Stimulated activated CD4-positive, alpha-beta T cell treated with anti-CD3 and anti-CD28 coated beads, TNF-alpha, amount 100 ng/mL, for 24 hours (primary cell): ENCODE measurements at places on chromosomes 7 and 10.

GRCh38 chr7:138750901-138751464 is 46.8 kb upstream of the TMEM213 start:
- no peak for DNase-seq

DNA sequence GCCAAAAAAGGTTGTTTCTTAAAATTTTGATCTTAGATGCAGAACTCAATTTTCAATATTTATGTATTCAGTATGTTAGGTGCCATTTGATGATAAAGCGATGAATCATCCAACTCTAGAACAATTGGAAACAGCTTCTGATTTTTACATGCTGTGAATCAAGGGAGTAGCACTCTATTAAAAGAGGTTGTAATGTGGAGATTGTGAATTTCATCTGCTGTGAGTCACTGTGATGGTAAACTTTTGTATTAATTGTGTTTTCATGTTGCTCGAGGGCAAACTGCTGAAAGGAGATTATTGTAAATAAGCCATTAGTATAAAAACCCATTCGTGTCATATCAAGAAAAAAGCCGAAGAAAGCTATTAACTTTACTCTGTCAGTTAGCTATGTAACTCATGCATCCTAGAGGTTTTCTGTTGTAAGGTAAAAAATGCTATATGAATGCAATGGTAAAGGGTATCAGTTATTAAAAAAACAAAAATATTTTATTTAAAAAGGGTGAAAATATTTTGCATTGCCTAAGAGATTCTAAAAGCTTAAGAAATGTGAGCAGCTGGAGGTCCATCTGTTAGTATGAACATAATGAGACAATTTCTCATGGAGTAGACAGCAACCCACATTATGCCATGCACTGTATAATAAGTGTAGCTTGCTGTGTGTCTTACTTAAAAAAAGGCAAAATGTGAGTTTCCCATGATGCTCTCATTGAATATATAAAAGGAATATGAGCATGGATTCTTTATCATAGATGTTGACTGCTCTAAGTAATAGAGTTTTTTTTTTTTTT is 511.0 kb upstream of the PCDH15 start:
- no peak for DNase-seq

GRCh38 chr10:72310241-72310633 is 36.5 kb downstream of the DDIT4 start:
- no peak for DNase-seq

- DNase-seq: no peak
These were observed 40.6 kb downstream of the PRKAG2 start for GRCh38 chr7:151836191-151836926.
